Aortic smooth muscle cell (primary cell): ENCODE measurements at places on chromosomes 2 and 18. TPM values are rescaled to one million over a fixed set of nuclear protein-coding genes. Genes with fewer than 3 reads are reported as not detected.

Gene CFAP65
- not detected in 2 replicates for total RNA-seq

Gene CASP10
- 7.6 and 8.7 TPM in 2 replicates for total RNA-seq

Gene RBM43
- 5.9 and 8.0 TPM in 2 replicates for total RNA-seq

Gene HOXD3
- total RNA-seq = not detected in 2 replicates

Gene GRB14
- 4.2 and 6.1 TPM in 2 replicates for total RNA-seq

Gene APLF
- total RNA-seq = 3.6 and 4.8 TPM in 2 replicates

Gene STARD7
- 120 and 138 TPM in 2 replicates for total RNA-seq

Gene KCNG3
- total RNA-seq = not detected in 2 replicates

Gene EFEMP1
- total RNA-seq = 1,165 and 1,581 TPM in 2 replicates

Gene ASAP2
- total RNA-seq = 83.4 and 86.1 TPM in 2 replicates

Gene SATB2
- total RNA-seq = 11.8 TPM in 2 replicates

Gene SCN7A
- total RNA-seq = not detected in 2 replicates

Gene CHST9
- not detected in 2 replicates for total RNA-seq

Gene SLC5A7
- not detected in 2 replicates for total RNA-seq
